Mesothelial cell of epicardium (in vitro differentiated cells): ENCODE measurements at places on chromosomes 6 and 20.

DNA sequence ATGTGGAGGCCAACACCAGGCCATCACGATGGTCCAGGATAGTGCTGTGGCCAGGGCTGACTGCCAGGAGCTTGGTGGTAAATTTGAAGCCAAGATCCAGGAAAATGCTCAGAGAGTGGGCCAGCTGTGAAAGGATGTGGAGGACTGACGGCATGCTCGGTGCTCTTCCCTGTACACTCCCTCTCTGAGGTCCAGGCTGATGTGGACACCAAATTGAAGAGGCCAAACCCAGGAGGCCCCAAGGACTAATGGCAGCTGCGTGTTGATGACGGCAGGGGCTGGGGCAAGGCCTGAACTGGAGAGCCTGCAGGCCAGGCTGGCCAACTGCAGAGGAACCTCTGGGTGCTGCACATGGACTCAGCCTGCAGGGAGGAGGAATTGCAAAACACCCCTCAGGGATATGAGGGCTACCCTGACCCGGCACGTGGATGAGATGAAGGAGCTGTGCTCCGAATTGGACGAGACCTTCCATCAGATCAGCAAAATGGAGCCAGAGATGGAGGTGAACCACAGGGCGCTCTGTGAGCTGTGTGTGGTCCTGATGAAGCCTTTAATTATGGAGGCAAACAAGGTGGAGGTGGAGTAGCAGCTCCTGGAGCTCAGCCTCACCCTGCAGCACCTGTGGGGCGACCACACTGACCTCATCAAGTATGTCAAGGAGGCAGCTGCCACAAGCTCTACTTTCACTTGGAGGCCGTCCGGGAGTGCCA is 6.9 kb upstream of the RAET1E start:
- no peak for DNase-seq

DNA sequence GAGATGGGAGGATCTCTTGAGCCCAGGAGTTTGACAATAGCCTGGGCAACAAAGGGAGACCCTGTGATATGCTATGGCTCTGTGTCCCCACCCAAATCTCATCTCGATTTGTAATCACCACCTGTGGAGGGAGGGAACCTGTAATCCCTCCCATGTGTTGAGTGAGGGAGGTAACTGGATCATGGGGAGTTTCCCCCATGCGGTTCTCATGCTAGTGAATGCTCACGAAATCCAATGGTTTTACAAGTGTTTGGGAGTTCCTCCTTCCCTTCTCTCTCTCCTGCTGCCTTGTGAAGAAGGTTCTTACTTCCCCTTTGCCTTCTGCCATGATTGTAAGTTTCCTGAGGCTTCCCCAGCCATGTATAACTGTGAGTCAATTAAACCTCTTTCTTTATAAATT is 3.4 kb downstream of the NUDT3 start:
- no peak for DNase-seq

- DNase-seq = no peak
Measured at GRCh38 chr6:41645007-41645618, 6.8 kb downstream of the MDFI start.

DNA sequence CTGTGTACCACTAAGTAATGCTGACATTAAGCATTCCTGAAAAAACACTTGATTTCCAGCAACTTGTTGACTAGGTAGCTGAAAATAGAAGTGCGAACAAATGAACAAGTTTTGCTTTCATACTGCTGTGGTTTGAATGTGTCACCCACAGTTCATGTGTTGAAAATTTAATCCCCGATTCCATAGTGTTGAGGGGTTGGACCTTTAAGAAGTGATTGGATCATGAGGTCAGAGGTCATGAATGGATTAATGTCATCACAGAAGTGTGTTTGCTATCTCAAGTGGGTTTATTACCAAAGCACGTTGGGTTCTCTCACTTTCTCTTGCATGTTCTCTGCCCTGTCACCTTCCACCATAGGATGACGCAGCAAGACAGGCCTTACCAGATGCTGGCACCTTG is 568.5 kb downstream of the UTRN start:
- no peak for DNase-seq

DNA sequence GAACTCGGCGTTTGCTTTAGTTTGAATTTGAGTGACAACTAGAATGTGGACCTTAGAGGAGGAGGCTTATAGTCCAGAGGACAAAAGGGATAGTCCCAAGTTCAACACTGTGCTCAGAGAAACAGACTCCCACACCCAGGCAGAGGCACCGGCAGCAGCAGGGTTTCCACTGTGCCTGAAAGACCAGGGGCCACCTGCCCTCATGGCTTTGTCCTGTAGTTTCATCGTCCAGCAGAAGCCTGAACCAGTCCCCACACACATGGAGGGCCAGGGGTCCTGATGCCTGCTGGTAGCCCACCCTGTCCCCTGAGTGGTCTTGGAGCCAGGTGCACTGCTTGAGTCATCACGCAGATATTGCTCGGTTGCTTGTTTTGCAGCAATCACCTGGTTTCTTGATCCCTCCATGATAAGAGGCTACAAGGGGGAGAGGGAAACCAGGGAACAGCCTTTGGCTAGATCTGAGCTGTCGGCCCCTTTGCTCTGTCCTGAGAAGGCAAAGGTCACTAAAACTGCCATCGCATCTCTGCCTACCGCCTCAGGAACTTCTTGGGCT is 7.2 kb upstream of the ACSS1 start:
- DNase-seq = no peak

DNA sequence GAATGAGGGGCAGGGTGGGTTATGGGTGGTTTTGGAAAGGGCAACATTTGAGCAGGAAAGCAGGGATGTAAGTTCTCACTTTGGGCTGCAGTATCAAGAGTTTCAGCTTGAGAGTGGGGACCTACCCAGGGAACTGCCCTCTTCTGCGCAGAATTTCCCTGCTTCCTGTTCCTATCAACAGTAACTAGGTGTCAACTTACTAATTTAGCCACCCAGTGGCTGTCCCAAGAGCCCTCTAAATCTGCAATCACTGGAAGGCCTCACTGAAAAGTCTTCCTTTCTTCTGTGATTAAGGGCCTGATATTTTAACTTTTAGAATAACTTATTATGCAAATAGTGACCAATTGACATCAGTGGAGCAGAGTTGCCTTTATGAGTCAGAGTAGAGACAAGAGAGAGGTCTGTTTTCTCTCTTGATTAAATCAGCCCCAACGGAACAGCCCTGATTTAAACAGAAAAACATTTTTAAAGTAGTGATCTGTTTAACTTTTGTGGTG is 118.2 kb upstream of the RIPOR2 start:
- DNase-seq = no peak

DNA sequence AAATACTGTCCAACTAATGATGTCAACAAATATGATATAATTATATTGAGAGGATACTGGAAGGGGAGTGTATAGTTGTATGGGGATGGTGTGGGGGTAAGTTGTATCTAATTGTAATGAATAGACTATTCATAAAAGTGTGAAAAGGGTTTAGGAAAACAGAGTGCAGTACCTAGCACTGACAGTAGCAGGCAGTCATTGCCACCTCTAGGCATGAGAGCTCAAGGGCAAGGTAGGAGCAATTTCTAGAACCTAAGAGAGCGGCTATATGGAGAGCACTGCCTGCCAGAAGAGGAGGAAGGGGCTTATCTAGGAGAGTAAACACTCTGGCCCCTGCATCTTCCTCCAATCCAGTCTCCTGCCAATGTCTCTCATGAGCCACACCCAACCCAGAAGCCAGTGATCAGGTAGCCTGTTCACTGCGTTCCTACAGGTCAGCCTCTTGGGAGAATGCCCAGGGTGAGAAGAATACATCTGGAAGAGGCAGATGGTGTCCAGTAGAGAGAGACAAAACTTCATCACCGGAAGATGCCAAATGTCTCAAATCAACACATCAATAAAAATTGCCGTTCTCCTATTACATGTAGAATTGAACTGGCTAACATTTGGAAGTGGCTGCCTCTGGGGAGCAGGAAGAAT is 200.0 kb downstream of the LY86 start:
- no peak for DNase-seq

DNA sequence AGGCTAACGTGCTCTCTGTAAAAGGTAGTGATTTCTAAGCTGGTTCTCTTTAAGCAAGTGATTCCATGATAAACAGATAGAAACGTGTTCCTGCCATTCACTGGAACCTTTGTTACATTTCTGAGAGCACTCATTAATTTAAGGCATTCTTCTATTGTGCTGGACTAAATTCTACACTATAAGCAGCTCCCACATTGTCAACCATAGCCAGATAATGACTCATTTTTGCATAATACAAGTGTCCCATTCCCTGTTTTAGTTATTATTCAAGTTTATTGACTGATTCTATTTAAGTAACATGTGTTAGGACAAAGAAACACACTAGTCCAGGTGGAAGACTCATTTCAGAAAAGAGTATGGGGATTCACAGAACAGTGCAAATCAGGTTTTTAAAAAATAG is 13.5 kb upstream of the XRN2 start:
- no peak for DNase-seq

DNA sequence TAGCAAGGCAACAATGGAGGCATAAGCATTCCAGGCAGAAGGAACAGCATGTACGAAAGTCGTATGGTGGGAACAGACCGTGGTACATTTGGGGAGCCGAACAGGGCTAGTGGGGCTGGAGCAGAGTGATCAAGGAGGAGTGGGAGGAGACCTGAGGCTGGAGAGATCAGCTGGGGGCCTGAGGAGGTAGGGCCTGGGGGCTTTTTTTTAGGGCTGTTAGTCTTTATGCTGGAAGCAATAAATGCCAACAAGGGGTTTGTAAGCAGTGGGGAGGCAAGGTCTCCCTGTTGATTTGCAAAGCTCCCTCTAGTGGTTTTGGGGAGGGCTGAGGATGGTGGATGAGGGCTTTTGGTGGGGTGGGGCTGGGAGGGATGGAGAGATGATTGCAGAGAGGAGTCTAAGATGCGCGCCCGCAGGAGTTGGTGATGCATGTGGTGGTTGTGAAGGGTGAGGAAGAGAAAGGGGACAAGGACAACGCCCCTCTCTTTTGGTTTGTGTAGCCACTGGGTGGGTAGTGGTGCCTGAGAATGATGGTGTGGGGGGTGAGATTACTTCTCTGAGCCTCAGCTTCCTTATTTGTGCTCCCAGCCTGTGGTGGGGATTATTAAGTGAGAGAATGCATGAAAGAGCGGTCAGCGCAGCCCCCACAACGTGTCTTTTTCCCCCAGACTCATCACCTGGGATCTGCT is 74.1 kb upstream of the TOX2 start:
- DNase-seq = no peak

GRCh38 chr20:50003253-50003656 is 20.5 kb downstream of the SNAI1 start:
- DNase-seq = no peak

- no peak for DNase-seq
Measured at GRCh38 chr6:112298816-112299281, 44.5 kb upstream of the LAMA4 start.

GRCh38 chr6:89291256-89291819 is 23.8 kb downstream of the GABRR2 start:
- no peak for DNase-seq

GRCh38 chr20:19928328-19929011 is 88.7 kb upstream of the NAA20 start:
- no peak for DNase-seq

- DNase-seq = no peak
Measured at GRCh38 chr6:159833997-159834603, 34.0 kb downstream of the PNLDC1 start.
